ENCODE measurements at places on chromosomes 2 and 18.

DNA sequence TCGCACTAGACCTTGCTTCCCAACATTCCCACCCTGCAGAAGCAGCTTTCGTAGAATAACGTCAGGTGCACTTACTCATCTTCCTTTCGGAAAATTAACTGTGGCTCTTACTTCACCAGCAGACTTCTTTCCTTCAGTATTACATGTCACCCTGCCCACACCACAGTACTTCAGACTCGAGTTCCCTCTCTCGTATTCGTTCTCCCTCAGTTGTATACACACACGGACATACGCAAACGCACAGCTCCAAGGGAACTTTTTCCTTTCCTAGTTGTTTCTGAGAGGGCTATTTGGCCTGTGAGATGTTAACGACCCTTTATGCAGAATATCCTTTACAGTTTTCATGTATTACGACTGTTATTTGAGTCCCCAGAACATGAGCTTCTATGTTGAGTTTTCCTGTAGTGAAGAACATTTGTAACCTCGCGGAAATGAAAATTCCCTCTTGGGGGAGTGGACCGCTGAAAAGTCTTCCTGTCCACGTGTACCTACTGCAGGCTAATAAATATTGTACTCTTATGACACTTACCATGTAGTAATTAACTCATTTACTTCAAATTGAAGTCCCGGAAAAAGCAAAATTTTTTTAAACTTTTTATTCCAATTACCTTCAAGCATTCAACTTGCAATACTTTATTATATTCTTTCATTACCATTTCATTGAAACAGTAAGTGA lies 908 bp downstream of the ERLEC1 start:
- no peak for DNase-seq

- DNase-seq, result no peak
Measured at GRCh38 chr2:147231607-147232006, 613.2 kb upstream of the ACVR2A start.

DNA sequence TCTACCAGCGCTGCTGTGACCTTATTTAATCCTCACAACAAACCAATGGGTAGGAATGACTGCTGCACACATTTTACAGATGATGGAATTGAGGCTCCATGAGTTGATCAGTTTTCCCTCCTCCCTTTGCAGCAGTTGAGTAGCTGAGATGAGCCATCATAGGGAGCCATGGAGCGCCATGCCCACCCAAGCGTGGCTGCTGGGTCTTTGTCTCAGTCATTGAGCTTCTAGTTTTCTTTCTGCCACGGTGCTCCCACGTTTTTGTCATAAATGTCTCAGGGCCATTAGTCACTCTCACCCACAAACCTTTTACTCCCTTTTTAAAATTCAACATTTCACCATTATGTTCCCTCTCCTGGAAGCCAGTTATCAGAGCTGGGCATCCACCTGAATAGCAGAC lies 45.8 kb downstream of the TMEM17 start:
- DNase-seq, result no peak

DNA sequence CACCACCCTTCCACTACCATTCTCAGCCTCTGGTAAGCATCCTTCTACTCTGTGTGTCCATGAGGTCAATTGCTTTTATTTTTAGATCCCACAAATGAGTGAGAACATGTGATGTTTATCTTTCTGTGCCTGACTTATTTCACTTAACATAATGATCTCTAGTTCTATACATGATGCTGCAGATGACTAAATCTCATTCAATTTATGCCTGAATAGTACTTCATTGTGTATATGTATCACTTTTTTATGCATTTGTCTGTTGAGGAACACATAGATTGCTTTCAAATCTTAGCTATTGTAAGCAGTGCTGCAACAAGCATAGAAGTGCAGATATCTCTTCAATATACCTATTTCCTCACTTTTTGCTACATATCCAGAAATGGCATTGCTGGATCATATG lies 733.3 kb downstream of the SUCLG1 start:
- DNase-seq, result no peak

DNA sequence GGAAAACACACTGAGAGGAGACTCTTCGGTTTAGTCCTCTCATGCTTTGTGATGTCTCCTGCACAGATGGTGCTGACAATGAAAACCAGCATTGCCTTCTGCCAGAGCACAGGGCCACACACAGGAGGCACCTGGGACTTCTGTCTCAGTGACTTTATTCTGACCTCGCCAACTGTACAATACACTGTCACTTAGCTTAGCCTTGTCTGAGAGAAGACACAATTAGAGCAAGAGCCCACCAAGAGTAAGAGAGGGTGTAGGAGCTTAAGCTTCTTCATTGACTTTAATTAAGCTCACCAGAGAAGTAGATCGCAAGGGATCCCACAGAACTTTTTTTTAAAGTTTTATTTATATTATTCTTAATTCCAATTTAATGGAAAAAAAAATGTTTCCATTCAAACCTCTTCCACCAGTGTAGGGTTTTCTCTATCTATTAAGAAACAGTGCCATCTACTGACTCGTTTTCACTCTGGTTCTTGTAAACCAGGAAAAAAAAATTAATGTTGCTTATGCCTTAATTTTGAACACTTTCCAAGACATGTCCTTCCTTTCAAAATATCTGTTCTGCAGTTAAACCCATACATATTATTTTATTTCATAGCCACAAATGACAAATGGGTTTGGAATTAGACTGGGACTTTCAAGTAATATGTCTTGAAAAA lies 42.4 kb upstream of the DDX18 start:
- DNase-seq, result no peak

DNA sequence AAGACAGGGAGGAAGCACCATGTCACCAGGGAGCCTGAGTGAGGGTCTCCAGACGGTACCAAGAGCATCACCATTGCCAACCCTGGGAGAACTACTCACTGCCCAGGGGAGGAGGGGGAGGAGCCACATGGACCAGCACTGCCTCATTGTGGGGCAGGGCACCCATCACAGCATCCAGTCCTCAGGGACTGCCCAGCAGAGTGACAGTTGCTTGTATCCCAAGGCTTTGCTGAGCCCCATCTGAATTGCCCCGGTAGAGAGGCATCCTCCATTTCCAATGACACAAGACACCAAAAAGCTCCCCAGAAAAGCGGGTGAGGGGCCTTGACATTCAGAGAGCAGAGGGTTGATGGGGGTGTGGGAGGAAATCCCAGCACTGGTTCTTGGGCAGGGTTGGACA lies 6.8 kb upstream of the CIB4 start:
- DNase-seq, result no peak

Data from cortex of kidney (tissue), 1 donor.